ENCODE measurements at places on chromosomes 12 and 14.
A peak's percentile ranks its signal among the peaks of the same experiment; 100 is the strongest.

GRCh38 chr12:105212438-105212837, 23.5 kb downstream of the APPL2 start:
- DNase-seq = no peak

DNA sequence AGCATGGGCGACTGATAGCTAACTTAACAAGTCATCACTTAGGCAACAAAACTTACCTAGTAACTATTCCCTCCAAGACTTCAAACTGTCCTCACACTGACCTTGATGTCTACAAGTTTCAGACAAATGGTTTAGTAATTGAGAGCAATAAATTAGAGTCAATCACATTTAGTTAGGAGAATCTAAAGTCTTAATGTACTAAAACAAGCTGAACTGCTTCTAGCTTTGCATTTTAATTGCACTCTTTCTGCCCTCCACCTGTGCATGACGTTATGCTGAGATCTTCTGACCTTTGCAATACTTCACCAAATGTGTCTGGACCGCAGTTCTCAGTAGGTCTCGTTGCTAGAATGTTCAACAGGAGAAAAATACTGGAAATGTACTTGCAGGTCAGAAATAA, 158.0 kb downstream of the PIK3C2G start:
- DNase-seq = no peak

DNA sequence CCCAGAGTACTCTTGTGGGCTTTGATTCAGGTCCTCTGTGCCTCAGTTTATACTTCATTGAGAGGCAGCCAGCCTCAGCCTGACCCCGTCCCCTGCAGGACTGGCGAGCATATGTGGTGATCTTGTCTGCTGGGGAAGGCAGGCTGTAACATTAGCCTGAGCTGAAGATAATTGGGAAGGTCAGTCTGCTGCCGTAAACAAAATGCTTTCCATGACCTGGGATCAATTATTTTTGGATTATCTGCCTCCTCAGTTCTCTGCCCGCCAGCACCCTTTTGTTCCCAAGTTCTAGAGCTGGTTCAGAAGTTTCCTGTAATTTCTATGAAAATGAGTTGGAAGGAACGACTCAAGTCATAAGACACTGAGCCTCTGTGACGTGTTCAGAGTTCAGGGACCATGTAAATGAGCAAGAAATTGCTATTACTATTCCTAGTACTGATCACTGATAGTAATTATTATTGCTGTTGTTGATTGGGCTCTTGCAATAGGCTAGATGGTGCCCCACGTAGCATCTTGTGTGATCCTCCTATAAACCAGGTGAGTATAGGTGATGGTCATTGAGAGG, 4.5 kb downstream of the ORAI1 start:
- no peak for DNase-seq

- peak; percentile 21 for DNase-seq
These were observed 157.5 kb downstream of the TMTC3 start for GRCh38 chr12:88299567-88300101.

- no peak for DNase-seq
These were observed 9.8 kb upstream of the SERPINA5 start for GRCh38 chr14:94571395-94571794.

GRCh38 chr12:51011955-51012354, 14.2 kb downstream of the SLC11A2 start:
- DNase-seq = no peak

DNA sequence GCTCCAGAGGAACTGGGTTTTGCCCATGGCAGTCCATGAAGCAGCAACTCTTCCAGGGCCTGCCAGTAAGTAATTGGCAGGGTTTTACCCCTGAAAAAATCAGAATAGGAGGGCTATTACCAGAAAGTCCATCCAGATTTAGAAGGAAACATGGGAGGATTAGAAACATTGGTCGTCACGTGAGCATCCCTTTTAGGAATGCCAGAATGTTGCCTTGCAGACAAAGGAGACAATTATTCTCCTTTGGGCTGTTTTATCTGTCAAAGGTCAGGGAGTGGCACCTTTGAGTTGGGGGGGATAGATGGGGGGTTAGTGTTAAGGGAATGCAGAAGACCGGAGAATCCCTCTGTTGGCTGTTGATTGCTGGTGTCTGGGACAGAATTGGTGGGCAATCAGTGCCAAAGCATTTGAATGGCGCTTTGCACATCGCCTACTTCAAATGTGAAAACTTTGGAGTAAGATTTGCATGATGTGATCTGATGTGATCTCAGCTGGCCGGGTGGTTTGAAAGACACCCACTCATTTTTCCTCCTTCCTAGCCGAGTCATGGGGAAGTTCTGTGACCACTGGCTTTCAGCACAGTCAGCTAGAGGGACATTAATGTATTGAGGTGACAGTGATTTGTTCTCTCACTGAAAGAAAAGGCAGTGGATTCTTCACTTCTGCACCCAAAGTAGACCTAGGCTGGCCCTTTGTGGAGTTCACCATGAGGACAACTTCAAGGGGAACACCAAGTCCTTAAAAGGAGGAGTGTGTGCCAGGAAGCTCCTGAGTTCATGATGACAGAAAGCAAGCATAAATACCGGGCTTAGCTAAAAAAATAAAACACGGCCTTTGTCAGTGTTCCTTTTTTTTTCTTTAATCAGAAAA, 31.4 kb downstream of the FLVCR2 start:
- no peak for DNase-seq

DNA sequence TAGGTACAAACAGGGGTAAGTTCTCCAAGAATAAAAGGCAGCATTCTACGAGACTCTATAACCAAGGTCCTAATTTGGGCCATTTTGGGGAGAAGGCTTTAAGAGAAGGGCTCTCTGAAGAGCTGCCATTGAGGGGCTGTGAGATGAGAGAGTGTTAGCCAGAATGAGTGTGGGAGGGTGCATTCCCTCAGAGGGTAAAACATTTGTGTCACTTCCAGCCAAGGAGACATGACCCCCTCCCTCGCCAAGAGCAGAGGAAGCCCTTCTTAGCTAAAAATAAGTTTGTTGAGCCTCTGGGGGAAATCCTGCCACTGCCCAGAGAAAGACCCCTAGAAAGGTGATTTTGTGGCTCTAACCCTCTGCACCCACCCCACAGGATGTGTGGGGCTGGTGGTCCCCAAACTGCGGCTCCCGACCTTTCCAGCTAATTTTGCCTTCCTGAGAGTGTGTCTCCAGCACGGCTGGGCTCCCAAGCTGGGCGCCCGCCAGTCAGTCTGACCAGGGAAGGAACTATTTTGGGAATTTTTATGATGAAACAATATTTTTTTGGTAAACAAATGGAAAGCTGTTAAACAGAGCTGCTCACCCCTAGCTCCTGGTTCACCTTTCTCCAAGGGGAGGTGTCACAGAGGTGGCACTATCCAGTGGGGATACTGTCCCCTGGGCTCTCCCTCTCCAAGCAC, 65.9 kb upstream of the JDP2 start:
- no peak for DNase-seq

DNA sequence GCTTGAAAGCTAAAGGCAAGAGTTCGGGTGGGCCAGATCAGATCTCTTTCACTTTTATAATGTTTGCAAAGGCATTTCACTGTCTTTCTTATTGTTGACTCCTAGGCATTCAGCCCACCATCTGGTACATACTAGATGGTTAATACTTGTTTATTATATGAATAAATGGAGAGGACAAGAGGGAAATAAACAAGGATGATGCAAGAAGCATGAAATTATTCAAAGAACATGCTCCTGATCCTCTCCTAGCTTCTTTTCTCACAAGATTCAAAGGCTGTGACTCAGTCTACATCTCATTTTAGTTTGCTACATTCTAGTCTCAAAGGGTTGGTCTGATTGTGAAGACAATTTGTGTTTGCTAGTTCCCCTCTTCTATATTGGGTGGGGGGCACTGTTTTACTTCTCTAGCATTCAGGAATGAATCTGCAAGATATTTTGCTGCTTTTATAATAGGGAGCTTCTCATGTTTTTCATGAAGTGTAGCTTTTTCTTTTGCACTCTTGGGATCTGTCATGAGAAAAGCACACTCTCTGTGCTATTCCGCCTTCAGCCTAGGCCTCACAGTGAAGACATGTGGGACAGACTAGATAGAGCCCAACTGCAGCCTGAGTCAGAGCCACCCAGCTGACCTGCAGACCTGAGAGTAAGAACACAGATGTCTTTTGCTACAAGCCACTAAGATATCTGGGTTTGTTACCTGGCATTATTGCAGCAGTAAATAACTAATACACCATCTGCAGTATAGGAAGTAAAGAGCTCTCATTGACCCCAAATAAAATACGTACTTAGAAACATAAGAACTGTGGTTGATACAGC, 65.7 kb downstream of the PTHLH start:
- no peak for DNase-seq

GRCh38 chr12:115004470-115005146, 320.6 kb upstream of the TBX3 start:
- DNase-seq = no peak
